Stimulated activated CD8-positive, alpha-beta memory T cell treated with anti-CD3 and anti-CD28 coated beads, Interleukin-7, amount 100 ng/mL, for 24 hours (primary cell): ENCODE measurements at places on chromosomes 5 and 9.

DNA sequence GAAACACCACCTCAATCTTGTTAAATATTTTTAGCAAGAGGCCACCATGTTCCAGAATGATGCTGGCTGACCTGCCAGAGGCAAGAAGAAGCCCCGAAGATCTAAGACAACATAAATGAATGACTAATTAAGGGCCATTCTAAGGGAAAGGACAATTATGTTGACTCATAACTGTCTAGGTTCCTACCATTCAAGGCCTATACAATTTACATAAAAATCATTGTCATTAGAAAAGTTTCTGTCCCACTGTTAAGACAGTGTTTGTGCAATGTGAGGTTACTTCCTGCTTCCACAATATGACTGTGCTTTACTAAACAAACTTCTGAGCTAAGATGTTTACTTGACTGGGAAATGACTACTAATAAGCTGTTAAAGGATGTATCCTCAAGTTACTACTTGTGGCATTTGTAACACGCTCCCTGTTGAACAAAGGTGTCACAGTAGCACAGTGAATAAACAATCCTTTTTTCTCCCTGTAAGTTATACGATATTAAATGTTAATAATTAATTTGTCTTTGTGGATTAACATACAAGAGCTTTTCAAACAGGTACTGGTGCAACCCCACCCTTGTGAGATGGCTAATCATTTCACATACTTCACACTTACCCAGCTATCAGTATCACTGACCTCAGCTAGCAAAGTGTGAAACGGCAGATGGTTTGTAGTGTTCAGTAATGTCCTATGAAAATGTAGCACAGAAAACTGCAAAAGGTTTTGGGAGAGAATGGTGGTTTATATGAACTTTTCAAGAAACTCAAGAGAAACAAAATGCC, 195.8 kb downstream of the EFNA5 start:
- DNase-seq: no peak

GRCh38 chr9:109767814-109768213, 12.2 kb upstream of the PALM2AKAP2 start:
- DNase-seq: no peak

- DNase-seq: no peak
Observed at GRCh38 chr5:6081727-6082210, 296.6 kb downstream of the MED10 start.

GRCh38 chr9:101397746-101398067, 711 bp downstream of the MRPL50 start:
- no peak for DNase-seq
